NCI-H510A (cell line): ENCODE measurements at places on chromosomes 6 and 20.
A peak's percentile ranks its signal among the peaks of the same experiment; 100 is the strongest.

DNA sequence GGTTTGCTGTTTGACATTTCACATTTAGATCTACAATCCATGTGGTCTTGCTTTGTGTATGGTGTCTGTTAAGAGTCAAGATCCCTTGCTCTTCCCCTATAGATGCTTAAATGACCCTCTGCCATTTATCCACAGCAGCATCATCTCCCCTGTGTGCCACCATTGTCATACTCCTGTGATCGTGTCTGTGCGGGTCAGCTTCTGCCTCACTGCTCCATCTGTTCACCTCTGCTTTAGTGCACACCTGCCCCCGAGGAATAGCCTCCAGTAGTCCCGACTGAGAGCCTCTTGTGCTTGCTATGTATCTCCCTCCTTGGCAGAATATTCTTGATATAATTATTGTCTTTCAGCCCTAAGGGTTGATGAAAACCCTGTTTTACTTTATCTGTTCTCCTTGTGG, 551.2 kb downstream of the CDH26 start:
- no peak for DNase-seq

- no peak for DNase-seq
Measured at GRCh38 chr20:37973059-37973910, 60.0 kb downstream of the TTI1 start.

- DNase-seq: no peak
Measured at GRCh38 chr6:165849534-165850430, 186.7 kb upstream of the PDE10A start.

GRCh38 chr20:52619101-52619500, 353.1 kb upstream of the TSHZ2 start:
- DNase-seq: no peak

- no peak for DNase-seq
Measured at GRCh38 chr6:116113386-116113785, 12.5 kb downstream of the COL10A1 start.

DNA sequence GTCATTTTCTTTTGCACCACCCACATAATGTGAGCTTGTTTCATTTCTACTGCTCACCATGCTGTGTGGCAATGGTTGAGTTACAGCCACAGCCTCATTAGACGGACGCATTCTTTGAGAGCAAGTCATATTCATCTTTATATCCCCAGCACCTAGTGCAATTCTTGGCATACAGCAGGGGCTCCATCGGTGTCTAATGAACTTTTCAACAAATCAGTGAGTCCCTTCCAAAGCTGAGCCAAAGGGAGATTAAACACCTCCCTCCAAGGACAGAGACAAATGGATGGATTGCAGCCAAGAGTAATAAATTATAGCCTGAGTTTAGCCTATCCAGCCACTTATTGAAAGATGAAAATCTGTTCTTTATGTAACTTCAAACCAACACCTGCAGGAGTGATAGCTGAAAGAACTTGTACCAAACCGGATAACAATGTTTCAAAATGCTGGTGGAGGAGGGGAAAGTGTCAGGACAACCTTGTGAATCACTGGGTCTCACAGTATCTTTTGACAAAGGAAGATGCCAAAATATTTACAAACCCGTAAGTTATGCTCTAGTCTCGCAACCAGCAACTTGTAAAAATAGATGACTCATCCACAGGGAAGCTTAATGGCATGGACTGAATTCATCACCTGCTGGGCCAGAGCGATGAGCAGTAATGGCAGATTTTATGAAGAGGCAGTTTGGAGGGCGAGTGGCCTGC, 139.0 kb downstream of the PXDC1 start:
- DNase-seq: peak; percentile 52

GRCh38 chr20:36929290-36929689, 22.2 kb downstream of the SAMHD1 start:
- DNase-seq: no peak

DNA sequence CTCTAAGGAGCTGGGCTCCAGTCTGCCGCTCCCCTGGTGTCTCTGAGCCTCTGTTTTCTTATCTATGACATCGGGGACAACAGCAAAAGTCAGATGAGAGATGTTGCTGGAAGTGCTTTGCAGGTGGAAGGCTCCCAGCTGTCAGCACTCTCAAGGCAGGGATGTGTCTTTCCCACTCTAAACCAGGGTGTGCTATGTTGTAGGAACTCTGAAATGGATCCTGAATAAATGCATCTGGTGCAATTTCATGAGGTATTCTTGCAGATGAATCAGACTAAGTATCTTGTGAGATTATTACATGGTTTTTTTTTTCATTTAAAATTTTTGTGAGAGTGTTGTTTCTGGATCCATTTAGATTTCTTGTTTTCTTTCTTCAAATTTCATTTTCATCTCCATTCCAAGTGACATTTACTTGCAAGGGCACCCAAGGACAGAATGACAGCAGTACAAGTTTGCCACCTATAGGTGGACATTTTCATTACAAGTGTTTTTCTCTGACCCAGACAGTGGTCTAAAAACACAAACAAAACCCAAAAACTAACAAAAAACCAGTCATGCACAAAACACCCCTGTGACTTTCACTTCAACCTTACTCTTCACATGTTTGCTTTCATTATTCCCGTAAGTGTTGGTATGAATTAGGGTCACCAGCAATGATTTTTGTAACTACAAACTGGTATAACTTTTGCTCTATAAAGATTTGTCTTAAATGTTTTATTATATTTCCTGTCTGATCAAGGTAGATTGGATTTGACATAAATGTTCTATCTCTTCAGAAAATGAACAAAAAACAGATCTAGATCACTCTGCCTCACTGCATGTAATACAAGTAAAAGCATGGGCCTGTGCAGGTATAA, 14.7 kb upstream of the SIM1 start:
- DNase-seq: no peak

GRCh38 chr20:63658749-63659187, 656 bp downstream of the RTEL1 start:
- DNase-seq: no peak

DNA sequence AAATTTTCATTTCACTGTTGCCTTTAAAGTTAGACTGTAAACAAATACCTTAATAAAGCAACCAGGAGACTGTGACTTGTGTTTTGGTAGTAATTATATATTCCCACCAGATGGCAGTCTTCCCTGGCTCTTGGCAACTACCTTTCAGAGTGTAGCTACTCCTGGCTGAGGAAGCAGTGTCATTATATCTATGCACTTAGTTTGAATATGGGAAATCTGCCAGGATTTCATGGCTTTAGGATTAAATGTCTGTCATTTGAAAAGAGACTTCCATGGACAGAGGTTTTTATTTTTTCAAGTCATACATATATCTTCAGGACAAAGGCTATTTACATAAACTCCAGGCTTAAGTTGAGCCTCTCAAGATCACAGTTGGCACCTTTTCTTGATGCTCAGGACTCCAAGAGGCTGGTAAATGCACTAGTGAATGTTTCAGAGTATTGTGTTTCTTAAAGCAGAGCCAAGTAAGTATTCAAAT, 160.1 kb downstream of the C6orf58 start:
- peak; percentile 14 for DNase-seq

GRCh38 chr20:44571362-44571988, 10.9 kb upstream of the PKIG start:
- DNase-seq: no peak

DNA sequence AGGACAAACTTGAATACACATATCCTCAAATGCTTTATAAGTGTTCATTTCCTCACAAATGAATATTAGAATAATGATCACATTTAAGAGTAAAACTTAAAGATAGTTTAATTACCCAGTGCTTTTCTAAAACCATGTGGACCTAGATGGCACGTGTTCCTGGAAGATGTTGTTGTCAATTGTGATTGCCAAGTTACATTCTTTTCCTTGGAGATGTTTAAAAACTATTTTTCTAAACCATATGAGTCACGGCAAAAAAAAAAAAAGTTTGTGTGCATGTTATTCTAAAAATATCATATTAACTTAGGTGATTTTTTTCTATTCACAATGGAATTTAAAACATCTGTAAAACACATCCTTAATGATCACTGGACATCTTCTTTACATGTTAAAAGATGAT, 51.1 kb downstream of the RCAN2 start:
- DNase-seq: no peak

DNA sequence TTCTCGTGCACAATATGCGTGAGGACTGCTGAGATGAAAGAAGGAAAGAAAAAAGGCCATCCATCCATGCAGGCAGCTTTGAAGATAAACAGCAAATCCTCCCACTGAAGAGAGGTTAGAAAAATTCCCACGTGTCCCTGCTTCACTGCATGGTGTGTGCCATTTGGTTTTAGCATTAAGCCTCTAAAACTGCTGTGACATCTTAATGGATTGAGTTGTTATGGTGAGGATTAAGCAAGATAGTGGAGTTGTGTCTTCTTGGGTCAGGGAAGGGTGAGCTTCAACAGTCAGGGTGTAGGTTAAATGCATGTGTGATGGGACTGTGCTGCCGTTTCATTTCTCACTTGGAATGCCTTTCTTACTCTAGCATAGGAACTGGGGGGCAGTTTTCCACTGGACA, 50.5 kb downstream of the ZNF831 start:
- no peak for DNase-seq

DNA sequence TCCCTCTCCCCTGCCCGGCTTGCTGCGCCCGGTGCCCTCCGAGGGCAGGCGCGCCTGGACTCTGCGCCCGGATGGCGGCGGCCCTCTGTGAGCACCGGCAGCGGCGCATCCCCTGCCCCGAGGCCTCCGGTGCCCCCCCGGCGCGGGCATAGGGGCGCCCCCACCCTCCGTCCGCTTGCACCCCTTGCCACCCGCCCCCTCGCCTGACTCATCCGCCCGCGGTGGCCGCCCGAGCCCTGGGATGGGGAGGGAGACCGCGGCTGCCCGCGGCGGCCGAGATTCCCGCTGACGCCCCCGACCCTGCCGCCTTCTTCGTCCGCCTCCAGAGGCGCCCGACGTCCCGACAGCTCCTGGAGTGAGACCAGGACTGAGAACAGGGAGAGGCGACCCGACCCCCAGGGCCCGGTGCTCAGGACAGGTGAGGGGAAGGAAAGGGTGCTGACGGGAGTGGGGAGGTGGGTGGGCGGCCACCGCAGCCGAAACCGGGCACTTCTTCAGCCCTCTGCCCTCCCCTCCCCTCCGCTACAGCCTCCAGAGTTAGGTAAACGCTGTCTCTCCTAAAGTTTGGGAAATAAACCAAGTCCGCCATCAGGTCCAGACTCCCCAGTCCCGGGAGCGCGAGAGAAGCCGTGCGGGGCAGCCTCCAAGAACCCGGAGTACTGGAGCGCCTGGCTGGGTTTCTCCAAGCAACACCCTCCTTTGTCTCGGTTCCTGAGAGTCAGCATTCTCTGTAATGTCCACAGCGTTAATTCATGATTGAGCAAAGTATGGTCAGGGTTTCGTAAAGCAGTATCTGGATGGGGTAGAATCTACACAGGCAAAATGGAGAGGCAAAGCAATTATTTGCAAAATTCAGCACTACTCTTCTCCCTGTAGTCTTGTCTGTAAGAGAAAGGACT, 539 bp downstream of the TMEM200A start:
- DNase-seq: no peak
